ENCODE measurements at places on chromosomes 2 and 18. TPM values are rescaled to one million over a fixed set of nuclear protein-coding genes. Genes with fewer than 3 reads are reported as not detected.

- no peak for DNase-seq
Measured at GRCh38 chr18:31436825-31437224, 10.7 kb upstream of the DSG3 start.

The GRP gene
- not detected for total RNA-seq

DNA sequence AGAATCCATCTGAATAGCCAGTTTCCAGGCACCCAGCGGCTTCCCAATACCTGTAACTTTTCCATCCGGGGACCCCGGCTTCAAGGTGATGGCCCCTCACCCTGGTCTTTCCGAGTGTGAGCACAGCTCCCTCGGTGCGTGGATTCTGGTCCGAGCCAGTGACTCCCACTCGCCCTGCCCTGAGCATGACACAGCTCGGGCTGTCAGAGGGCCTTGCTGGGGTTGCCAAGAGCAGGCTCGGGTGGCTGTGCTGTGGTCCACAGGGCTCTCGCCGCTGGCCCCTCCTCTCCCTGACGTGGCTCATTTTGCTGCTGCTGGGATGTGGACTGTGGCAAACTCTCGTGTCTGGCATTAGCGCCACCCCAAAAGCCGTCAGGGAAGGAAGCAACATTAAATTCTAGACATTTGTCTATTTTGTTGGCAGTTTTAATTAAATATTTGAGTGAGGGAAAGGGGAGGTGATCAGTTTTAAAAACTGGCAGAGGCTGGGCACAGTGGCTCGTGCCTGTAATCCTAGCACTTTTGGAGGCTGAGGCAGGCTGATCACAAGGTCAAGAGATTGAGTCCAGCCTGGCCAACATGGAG, 5.6 kb upstream of the ESPNL start:
- no peak for DNase-seq

The PPP4R1 gene
- 105 TPM for total RNA-seq

DNA sequence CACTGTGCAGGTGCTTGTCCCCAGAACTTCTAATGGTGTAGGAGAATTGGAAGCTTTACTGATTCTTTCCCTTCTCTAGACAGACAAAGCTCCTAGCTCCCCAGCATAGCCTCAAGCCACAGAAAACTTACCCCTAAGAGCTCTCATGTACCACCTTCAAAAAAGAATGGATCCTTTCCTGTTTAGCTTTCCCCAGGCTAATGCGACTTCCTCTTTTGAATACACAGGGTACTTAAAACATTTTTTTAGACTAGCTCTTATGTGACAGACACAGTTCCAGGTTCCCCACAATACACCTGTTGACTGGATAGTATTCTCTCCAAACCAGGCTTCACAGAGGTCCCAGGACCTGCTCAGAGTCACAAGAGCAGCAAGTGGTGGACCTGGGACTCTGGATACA, 8.3 kb downstream of the CTAGE1 start:
- DNase-seq, result no peak

The TUBA4B gene
- not detected for total RNA-seq

DNA sequence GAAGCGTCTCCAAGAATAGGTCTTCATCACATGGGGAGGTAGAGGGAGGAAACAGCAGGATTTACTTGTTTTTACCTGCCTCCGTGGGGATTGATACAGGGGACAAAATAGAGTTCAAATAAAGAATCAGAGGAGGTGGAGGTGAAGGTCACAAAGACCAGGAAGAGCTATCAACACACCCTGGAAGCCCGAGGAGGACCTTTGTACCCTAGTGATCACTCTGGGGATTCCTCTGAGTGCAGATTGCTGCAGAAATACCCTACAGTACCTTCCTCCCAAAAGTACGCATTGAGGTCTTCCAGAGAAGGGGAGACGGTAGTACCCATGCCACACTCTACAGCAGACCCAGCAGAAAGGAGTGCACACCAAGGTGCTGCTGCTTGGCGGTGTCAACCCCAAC, 44.9 kb downstream of the OSR1 start:
- no peak for DNase-seq

The SALL3 gene
- 2.1 TPM for total RNA-seq

- no peak for DNase-seq
Measured at GRCh38 chr2:226679389-226680065, 120.1 kb downstream of the IRS1 start.

DNA sequence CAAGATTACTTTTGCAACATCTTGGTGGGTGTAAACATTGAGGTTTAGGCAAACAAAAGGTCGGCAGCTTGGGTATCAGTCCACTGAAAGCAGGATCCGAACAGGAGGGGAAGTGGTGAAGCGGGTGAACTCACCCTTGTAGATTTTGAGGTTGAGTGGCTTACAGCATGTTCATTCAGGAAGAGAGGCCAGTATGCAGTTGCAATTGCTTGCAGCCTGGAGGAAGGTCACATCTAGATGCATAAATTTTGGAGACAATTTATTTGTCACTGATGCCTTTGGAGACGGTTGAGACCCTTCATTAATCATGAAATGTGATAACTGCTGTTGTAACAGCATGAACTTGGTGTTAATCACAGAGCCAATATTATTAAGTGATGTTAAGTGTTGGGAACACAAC, 131.1 kb downstream of the LTBP1 start:
- DNase-seq, result no peak

The NPPC gene
- not detected for total RNA-seq

GRCh38 chr2:62793213-62793612, 87.7 kb downstream of the EHBP1 start:
- DNase-seq, result no peak

DNA sequence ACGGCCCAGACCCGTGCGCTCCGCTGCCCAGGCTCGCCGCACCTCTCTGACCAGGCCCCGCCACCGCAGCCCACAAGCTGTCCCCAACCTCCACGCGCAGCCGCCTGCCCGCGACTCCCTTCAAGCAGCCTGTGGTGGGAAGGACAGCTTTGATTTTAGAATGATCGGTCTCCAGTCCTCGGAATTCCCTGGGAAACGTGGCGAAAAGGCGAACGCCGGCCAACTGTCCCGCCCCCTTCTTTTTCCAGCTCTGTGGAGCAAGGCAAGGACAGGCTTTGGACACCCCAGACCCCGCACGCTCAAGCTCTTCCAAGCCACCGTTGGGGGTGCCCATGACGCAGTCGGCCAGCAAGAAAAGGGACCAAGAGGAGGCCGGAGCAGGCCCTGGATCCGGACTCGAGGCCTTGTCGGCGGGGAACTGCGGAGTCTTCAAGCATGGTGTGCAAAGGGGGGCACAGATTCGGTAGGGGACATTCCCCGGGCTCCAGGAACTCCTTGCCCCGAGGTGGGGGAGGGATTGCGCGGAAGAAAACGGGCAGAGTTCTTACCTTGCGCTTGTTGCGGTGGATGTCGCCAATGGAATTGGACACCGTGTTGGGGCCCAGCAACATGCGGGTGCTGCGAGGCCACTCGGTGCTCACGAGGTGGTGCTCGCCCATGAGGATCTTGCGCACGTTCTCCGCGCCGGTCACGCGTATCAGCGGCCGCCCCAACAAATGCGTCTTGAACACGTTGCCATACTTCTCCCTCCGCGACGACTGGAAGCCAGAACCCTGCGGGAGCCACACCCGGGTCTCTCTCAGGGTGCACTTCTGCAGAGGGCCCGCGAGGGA, 4.0 kb downstream of the CYP26B1 start:
- no peak for DNase-seq

- no peak for DNase-seq
Measured at GRCh38 chr2:139917690-139918384, 1137.6 kb upstream of the NXPH2 start.

The MEMO1 gene
- total RNA-seq, result 45.9 TPM

DNA sequence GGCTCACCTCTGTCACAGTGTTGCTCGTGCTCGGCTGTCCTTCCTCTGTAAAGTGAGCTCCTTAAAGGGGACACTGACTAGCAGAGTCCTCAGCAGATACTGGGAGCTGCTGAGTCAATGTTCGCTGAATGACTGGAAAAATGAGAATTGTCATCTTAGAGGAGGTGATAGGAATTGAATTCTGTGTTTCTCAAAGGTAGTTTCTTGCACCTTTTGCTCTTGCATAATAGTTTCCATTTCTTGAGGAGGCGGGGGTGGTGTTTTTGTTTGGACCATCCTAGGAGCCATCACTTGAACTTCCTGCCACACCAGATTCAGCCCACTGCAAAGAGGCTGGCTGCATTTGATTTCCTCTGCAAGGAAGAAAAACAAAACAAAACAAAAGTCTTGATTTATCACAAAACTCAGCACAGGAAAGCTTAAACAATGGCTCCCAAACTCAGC, 11.4 kb upstream of the RFX8 start:
- DNase-seq, result no peak

GRCh38 chr2:238894226-238894949, 46.5 kb downstream of the TWIST2 start:
- no peak for DNase-seq

- no peak for DNase-seq
Measured at GRCh38 chr18:13265008-13265910, 46.7 kb downstream of the LDLRAD4 start.

DNA sequence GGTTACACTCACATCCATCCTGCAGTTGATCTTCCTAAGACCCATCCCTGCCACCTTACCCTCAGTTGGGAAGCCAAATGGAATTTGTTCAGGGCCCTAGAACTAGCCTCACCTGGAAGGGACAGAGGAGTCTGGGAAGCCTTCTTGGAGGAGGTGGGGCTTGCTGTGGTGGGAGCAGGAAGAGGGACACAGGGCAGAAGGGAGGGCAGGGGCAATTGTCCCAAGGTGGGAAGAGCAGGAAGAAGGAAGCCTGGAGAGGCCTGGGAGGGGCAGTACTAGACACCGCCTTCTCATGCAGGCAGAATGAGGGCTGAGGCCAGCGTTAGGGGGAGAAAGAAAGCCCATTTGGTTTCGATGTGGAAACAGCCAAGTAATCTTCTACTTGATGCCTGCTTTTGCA, 34.1 kb upstream of the ASPRV1 start:
- DNase-seq, result no peak

GRCh38 chr2:221309892-221310583, 262.1 kb downstream of the EPHA4 start:
- DNase-seq, result no peak

DNA sequence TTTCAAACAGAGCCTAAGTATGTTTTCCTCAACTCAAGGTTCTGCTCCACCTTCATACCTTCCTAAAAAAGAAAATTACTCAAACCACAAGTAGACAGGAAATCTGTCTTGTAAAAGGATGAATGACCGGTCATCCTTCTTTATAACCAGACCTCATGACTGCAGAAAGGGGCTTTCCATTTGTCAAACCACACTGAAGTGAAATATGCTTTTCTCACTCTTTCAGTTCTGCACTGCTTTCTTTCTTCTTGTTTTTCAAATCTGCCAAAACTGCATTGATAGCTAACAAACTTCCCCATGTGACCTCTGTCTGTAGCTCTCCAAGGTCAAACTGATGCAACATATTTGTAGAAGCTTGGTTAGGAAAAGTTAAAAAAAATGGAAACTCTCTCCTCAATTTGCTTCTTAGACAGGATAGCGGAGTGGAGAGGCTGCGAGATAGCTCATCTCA, 308.9 kb upstream of the CCDC68 start:
- no peak for DNase-seq

All from kidney epithelial cell (primary cell).